Non-pigmented ciliary epithelial cell (primary cell): ENCODE measurements at places on chromosomes 4 and X.

DNA sequence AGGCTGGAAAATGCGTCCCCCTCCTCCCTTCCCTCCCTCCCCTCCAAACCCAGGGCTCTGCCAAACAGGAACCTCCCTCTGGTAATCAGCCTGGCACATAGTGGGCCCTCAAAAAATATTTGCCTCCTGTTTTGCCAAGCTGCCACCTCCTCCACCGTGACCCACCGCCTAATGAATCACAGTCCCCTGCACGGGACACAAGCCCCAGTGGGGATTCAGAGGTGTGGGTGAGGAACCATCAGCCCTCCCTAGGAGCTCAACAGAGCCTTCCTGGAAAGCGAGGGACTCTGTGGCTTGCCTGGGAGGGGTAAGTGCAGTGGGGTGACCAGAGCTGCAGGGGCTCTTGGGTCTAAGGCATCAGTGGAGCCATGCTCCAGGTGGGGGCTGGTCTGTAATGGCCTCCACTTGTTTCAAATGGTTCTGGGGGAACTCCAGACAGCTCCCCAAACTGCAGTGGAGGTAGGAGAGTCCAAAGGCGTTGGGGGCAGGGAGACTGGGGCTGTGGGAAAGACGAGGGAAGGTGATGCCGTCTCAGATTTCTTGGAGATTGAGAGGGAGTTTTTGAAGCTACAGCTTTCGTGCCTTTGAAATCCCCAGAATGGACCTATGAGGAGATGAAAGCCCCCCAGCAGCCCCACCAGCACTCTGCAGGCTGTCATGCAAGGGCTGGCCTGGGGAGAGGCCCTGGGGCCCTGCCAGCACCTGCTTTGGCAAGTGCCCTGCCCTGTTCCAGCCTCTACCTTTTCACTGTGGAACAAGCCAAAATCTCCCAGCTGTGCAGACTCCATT is 1.0 kb upstream of the PPP2R2C start:
- no peak for DNase-seq

DNA sequence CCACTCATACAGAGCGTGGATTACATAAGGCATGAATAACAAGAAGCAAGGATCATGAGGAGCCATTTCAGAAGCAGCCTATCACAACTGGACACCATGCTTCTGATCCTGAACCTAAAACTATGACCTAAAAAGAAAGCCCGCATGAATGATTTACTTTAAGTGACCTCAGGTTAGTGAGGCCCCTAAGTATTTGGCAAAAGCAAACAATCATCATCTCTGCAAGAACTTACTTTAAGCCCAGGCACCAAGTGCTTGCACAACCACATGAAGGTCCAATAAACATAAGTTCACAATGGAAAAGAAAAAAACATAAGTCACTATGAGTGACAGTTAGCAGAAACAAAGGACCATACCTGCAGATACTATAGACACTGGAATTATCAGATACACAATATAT is 7.9 kb upstream of the MBTPS2 start:
- no peak for DNase-seq

DNA sequence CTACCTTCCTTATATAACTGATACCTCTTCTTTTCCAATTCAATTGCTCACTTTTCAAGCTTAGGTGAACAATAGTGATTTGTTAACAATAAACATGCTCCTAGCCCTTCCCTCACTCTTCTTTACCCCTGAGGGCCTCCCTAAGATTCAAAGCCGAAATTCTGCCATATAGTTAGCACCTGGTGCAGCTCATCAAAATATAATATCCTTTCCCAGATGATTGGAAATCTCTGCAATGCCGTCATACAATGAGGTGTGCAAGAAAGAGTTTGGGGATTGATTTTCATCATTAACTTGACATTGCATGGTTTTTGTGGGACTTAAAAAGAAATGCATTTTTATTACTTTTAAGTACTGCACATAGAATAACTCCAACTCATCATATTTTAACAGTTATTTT is 95.3 kb downstream of the HDAC8 start:
- no peak for DNase-seq

GRCh38 chr4:67052814-67053675 is 492.3 kb downstream of the CENPC start:
- DNase-seq: no peak

GRCh38 chrX:113726466-113726865 is 857.4 kb upstream of the HTR2C start:
- no peak for DNase-seq

DNA sequence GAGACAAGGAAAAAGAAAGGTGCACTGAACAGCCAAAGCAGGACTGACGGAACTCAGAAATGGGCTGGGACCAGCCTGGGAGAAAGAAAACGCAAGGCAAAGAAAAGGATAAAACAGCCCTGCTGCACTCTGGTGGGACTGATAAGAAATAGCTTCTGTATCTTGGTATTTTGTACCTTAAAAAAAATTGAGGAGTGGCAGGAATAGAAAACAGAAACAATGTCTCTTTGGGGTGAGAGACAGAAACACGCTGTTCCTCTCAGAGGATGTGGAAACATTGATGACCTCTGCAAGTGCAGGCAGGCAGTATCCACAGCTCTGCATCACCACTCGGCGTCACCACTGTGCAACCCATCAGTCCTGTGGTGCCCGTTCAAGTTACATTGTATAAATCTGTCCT is 152.5 kb upstream of the SPRY1 start:
- no peak for DNase-seq

- no peak for DNase-seq
These were observed 112.2 kb upstream of the ENPP6 start for GRCh38 chr4:184329659-184330400.

DNA sequence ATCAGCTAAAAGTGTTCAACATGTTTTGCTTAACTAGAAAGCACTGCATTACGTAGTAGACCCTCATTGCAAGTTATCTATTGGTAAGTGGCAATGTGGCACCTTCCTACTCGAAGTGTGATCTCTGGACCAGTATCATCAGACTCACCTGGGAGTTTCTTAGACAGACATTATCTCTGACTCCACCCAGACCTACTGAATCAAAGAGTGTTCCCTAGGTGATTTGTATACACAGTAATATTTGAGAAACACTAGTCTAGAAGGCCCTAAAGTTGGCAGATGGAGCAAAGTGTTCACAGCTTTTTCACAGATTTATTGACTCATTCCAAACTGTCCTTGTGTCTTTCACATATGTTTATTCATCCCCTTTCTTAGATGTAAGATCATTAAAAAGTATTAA is 35.7 kb downstream of the SHROOM4 start:
- DNase-seq: no peak

DNA sequence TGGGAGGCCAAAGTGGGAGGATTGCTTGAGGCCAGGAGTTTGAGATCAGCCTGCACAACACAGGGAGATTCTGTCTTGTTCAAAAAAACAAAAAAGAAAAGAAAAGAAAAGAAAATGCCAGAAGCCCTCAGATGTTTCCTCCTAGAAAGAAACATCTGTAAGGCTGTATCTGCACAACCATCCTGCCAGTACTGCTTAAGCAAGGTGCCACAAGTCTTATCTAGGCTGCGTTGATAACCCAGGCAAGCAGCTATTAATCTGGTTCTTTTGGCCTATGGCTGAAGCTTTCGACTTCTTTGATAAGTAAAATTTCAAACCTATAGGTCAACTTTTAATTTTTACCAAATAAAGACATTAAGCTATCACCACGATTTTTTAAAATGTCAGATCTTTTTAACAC is 3.1 kb downstream of the COX18 start:
- DNase-seq: no peak
